ENCODE measurements at places on chromosomes 11 and 22.

GRCh38 chr11:34337016-34337415, 20.8 kb downstream of the ABTB2 start:
- no peak overlapping the region for H3K4me3 ChIP-seq
- H3K36me3 ChIP-seq: no peaks in the 10 kb centered on the region
- no peak for DNase-seq

- no peak for DNase-seq
- no peaks in the 10 kb centered on the region for H3K36me3 ChIP-seq
- peaks cover 14% of the 10 kb centered on the region for H3K27me3 ChIP-seq
These were observed 28.3 kb upstream of the LRRC55 start for GRCh38 chr11:57153448-57153847.

- H3K4me1 ChIP-seq: peaks cover 6% of the 10 kb centered on the region
- H3K36me3 ChIP-seq: no peaks in the 10 kb centered on the region
- no peak for DNase-seq
- no peak overlapping the region for H3K27ac ChIP-seq
These were observed 33.5 kb downstream of the CHRDL2 start for GRCh38 chr11:74697722-74698121.

GRCh38 chr11:21173476-21173875, 504.1 kb downstream of the NELL1 start:
- H3K36me3 ChIP-seq: no peaks in the 10 kb centered on the region
- DNase-seq: no peak
- H3K4me1 ChIP-seq: no peaks in the 10 kb centered on the region
- H3K27ac ChIP-seq: no peak overlapping the region

- no peak for DNase-seq
- no peaks in the 10 kb centered on the region for H3K36me3 ChIP-seq
- H3K27me3 ChIP-seq: peaks cover 7% of the 10 kb centered on the region
- H3K4me3 ChIP-seq: no peak overlapping the region
- H3K27ac ChIP-seq: no peak overlapping the region
These were observed 1070.1 kb downstream of the BRD1 start for GRCh38 chr22:48757581-48757980.

GRCh38 chr11:11958403-11959231, 49.8 kb downstream of the DKK3 start:
- DNase-seq: no peak
- no peak overlapping the region for H3K27ac ChIP-seq
- H3K36me3 ChIP-seq: peaks cover 23% of the 10 kb centered on the region
- H3K4me1 ChIP-seq: peaks cover 19% of the 10 kb centered on the region

GRCh38 chr11:102385085-102386007, 38.3 kb downstream of the BIRC2 start:
- peaks cover 44% of the 10 kb centered on the region for H3K36me3 ChIP-seq
- no peak overlapping the region for H3K4me3 ChIP-seq
- peaks cover 22% of the 10 kb centered on the region for H3K4me1 ChIP-seq
- no peaks in the 10 kb centered on the region for H3K27me3 ChIP-seq
- no peak overlapping the region for H3K27ac ChIP-seq
- no peak for DNase-seq

- no peak overlapping the region for H3K4me3 ChIP-seq
- no peak for DNase-seq
- no peak overlapping the region for H3K27ac ChIP-seq
- no peaks in the 10 kb centered on the region for H3K27me3 ChIP-seq
- H3K4me1 ChIP-seq: no peaks in the 10 kb centered on the region
These were observed 321.1 kb downstream of the AASDHPPT start for GRCh38 chr11:106398502-106399075.

DNA sequence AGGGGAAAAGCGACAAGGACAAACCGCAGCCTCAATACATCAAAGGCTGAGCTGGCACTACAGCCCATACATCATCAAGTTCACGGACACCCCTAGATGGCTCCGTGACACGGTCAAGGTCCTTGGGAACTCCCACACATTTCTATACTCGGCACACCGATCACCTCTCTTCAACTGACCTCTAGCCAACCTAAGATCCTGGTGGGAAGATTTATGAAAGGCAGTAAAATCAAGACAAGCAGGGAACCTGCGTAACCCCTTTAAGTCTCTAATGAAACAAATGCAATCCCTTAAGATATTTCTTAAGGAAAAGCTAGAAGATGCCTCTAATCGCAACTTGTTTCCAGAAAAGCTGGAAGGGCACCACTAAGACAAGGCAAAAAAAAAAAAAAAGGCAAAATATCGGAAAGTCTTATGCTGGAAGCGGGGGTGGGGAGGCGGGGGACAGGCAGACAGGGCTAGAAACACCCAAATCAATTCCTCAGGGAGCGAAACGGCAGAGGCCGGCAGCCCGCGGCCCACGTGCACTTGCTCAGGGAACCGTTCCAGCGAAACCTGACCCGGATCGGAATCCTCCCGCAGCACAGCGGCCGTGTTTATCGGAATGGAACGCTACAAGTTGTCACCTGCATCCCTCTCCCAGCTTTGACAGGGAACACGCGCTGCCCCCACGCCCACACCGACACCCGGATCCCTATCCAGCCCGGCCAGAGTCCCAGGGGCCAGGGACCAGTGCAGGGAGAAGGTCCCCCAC, 1.4 kb downstream of the ARHGAP20 start:
- peak; percentile 6 for DNase-seq
- H3K4me1 ChIP-seq: peaks cover 11% of the 10 kb centered on the region
- peaks cover 56% of the 10 kb centered on the region for H3K27me3 ChIP-seq
- H3K36me3 ChIP-seq: no peaks in the 10 kb centered on the region
- no peak overlapping the region for H3K27ac ChIP-seq
- peak overlapping the region; percentile 52 for H3K4me3 ChIP-seq

DNA sequence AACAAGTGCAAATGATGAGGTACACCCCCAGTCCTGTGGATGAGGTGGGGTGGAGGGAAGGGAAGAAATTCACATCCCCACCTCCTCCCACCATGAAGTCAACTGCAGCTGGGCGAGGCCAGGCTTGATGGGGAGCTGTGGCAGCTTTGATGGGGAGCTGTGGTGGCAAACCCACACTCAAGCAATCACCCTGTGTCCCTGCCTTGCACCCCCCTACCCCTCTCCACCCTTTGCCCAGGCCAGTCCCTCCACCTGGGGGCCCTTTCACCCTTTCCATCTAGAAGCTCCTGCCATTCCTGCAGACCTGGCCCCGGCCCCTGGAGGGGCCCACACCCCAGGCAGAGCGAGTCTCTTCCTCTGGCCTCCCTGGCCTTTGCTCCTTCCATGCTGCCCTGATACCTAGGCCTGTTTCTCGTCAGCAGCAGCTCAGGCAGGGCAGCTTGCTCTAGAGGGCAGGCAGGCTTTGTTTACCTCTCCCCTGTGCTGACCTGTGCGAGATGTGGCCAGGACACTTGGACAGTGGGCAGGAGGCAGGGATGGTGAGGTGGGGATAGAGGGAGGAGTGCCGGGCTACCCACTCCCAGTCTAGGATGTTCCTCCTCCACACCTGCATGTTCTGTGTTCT, 4.5 kb upstream of the FGF3 start:
- peaks cover 31% of the 10 kb centered on the region for H3K27me3 ChIP-seq
- no peaks in the 10 kb centered on the region for H3K36me3 ChIP-seq
- no peaks in the 10 kb centered on the region for H3K4me1 ChIP-seq
- DNase-seq: no peak
